ENCODE measurements at places on chromosomes 2 and 18. TPM values are rescaled to one million over a fixed set of nuclear protein-coding genes. Genes with fewer than 3 reads are reported as not detected.

The WIPF1 gene
- 27.0 TPM for polyA plus RNA-seq

The NOSTRIN gene
- 44.2 TPM for polyA plus RNA-seq

The CHRND gene
- 0.92 TPM for polyA plus RNA-seq

The C18orf54 gene
- 14.2 TPM for polyA plus RNA-seq

The MOGAT1 gene
- polyA plus RNA-seq, result 0.13 TPM

The IL1R1 gene
- 29.4 TPM for polyA plus RNA-seq

The RIT2 gene
- not detected for polyA plus RNA-seq

The ALLC gene
- polyA plus RNA-seq, result not detected

The RBM45 gene
- 22.6 TPM for polyA plus RNA-seq

The FAM237A gene
- polyA plus RNA-seq, result not detected

The TFPI gene
- 29.1 TPM for polyA plus RNA-seq

DNA sequence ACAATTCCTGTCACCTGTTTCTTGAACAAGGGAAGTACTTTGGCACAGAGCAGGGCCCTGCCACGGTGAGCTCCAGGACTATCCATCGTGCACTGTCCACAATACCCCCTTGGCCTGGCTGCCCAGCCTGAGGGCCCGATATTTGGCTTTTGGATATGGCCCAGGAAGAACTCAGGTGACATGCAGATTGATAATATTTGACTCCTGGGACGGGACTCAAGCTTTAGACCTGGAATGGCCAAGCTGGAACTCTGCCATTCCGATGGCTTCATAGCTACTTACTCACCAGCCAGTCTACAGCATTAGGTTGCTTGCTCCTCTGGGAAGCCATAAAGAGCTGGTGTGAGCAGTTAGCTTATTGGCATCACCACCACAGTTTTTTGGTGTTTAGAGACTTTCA lies 26.6 kb downstream of the EML6 start:
- DNase-seq, result no peak

GRCh38 chr2:174035981-174036742 lies 71.0 kb upstream of the SP3 start:
- DNase-seq, result no peak

DNA sequence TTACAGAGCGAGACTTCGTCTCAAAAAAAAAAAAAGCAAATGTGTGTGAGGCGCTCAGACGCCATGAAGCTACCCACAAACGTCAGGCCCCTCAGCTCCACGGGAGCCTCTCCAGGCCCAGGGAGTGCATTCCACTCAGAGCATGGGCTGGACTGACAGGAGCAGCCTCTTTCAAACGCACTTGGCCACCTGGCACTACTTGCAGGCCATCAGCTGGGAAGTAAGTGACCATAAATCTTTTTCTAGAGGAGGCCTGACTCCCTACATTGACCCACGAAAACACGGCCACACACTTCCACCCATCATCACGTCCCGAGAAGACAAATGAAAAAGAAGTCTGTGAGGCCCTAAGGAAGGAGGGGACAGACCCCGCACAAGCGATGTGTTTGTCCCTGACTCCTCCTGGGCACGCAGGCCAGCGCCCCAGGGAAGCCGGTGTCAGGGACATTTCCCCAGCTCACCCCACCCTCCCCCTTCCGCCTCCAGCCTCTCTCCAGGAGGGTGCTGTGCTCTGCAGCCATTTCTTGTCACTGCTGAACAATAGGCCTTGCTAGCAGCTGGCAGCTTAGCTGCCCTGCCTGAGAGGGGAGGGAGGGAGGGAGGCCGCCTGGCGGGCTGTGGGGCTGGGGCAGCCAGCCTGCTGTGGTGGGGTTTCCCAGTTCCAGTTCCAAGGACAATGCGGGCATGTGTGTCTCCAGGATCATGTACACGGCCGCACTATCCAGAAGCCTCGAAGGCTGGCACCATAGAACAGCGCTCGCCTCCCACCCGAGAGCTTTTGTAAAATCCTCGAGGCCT lies 26.6 kb downstream of the SERTAD2 start:
- no peak for DNase-seq

GRCh38 chr2:102975996-102976975 lies 214.5 kb downstream of the TMEM182 start:
- no peak for DNase-seq

GRCh38 chr2:241598487-241598886 lies 38.5 kb downstream of the THAP4 start:
- no peak for DNase-seq

DNA sequence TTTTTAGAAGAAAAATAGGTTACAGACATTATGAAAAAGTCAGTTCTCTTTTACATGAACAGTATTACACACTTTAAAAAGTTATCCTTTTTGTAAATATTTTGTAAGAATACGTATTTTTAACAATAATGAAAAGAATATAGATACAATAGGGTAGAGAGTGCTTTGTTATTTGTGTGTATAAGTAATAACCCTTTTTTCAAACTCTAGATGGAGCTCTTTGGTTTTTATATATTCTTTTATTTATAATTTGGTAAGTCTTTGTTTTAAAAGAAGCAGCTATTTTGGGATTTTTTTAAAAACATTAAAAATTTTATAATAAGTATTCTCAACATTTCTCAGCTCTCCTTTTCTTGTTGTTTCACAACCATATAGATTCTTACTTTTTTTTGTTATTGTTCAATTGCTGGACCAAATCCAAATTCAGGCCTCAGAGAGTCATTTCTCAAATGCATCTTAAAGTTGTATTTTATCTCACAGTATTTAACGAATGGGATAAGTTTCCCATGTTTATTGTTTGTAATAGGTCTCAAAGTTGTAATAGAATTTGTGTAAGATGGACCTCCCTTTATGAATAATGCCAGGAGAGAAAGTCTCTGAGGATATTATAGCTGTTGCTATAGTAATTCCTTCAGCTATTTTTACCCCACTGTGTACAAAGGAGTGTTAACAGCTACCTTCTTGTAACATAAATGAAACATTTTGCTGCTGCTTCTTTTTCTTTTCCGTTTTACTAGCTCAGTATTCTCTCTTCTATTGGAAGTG lies 46.4 kb downstream of the ACYP2 start:
- DNase-seq, result no peak

DNA sequence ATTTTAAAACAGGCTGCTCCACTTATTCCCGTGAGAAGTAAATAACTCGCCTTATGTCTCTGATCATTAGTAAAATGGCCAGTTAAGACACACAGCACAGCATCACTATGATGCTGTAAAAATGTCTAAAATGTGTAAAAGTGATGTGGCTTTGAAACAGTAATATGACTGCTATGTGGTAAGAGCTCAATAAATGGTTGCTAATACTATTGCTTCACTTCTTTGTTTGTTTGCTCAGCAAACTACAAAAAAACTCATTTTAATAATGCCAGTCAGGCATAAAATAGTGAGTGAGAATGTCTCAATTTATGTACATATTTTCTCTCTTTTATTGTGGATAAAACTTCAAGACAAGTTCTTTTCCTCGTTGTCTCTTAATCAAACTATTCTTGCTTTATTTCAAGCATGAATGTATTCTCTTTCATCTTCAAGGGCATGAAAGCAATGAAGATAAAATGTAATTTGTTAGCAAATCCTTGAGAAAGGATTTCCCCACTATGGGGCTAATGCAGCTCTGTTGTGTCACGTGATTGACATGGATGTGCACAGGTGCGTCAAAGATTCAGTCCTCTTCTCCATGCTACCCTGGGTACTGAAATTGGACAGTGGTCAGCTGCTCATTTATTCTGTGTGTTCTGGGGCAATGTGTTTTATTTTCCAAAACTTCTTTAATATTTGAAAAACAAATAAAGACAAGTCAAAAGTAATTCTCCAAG lies 387.2 kb downstream of the TRIB2 start:
- no peak for DNase-seq

GRCh38 chr2:138919120-138919747 lies 139.0 kb upstream of the NXPH2 start:
- DNase-seq, result no peak

GRCh38 chr18:44609181-44609941 lies 71.3 kb upstream of the SETBP1 start:
- peak; percentile 12 for DNase-seq

GRCh38 chr2:152254486-152254885 lies 78.9 kb upstream of the STAM2 start:
- DNase-seq, result no peak

- DNase-seq, result no peak
Observed at GRCh38 chr18:44246001-44246400, 434.7 kb upstream of the SETBP1 start.

GRCh38 chr2:8363161-8363560 lies 318.7 kb upstream of the ID2 start:
- no peak for DNase-seq

- no peak for DNase-seq
Observed at GRCh38 chr2:72138921-72139381, 8.7 kb downstream of the CYP26B1 start.

DNA sequence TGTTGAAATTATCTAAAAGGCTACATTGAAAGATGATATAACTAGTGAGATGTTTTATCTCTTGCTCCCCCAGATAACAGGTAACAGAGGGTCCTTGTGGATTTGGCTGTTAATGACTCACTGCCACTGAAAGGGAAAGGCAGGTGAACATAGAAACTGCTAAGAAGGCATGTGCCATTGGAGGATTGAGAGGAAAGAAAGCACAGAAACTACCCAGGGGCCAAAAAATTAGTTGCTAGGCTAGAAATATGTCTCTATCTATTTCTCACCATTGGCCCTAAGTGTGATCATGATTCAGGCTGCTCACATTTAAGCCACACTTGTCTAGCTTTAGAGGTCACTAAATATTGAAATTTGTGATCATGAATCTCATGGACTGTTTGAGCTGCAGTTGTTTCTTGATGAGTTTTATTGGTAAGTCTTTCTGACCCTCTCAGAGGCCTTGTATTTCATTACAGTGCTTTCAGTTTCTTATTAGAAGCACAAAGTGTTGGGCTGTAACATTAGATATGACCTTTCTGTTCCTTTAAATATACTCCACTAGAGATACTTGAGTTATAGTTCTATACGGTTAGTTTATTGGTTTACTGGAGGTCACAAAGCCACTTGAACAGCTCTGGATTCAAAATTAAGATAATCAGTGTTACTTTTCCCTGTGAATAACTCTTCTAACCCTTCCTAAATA lies 26.2 kb downstream of the NAB1 start:
- DNase-seq, result no peak

- DNase-seq, result no peak
Observed at GRCh38 chr2:191170773-191171172, 20.0 kb upstream of the STAT4 start.
